ENCODE measurements at places on chromosomes 16 and 17.

DNA sequence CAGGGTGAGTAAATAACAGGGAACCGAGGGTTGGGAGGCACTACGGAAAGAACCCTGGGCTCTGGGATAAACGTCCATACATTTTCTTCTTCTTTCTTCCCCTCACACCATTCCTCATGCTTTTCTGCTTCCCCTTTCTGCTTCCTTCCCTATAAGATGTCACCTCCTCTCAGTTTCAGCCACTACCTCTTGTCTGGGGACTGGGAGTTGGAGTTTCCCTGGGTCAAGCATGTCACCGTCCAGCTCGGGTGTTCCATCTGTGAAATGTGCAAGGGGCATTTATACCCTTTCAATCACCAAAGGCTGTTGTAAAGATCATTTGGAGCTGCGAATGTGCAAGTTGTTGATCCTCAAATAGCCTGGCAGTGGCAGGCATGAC lies 17.5 kb upstream of the CCL22 start:
- DNase-seq: no peak

DNA sequence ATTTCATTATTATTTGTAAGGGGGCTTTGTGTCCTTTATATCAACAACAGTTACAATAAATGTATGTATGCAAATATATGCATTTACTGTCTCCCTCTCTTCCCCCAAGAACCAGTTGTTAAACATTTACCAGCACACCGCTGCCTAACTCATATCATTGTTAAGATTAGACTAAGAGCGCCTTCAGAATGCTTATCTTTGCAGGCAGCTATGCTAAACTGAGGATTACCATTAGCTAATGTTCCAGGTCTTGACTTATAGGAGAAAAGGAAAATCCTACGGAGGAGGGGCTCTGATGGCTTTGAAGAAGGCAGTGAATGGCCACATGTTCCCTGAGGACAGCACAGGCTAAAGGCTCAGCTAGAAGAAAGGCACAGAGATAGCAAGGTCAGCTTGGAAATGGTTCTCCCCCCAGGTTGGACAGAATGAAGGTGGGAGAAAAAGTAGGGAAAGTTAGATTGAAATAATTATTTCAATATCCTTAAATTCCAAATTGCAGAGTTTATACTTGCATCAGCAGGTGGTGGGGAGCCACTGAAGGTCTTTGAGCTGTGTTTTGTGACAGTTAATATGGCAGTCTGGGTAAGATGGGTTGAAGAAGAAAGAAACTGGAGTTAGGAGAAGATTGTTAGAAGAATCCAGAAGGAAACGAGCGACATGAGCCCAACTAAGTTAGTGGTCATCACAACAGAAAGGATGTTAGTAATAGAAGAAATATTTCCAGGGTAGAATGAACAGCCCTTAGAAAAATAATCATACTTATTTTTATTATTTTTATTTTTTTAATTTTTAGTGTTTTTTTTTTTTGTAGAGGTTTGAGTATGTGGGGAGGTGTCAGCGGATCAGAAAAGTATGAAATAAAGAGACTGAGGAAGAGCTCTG lies 87.0 kb upstream of the MAF start:
- DNase-seq: no peak

DNA sequence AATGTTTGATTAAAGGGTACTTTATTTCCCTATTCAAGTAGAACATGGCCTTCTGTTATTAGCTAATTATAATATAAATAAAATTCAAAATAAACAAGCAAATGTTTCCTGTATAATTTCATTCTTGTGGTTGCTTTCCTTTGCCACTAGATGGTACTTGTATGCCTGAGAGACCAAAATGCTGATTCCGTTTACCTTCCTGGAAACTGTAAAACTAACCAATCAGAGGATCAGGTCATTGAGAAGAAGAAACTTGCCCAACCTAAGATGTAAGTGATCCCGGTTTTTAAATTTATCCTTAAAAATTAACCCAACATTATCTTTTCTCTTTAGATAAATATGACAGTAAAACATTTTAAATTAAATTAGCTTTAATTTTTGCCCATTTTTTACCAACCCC lies 8.1 kb upstream of the ABCA5 start:
- DNase-seq: no peak

GRCh38 chr17:45584092-45585036 lies 93.8 kb upstream of the PLEKHM1 start:
- DNase-seq: no peak

- no peak for DNase-seq
Observed at GRCh38 chr16:47750371-47750770, 289.2 kb downstream of the PHKB start.

- DNase-seq: no peak
Observed at GRCh38 chr16:67531247-67531646, 2.6 kb downstream of the RIPOR1 start.

DNA sequence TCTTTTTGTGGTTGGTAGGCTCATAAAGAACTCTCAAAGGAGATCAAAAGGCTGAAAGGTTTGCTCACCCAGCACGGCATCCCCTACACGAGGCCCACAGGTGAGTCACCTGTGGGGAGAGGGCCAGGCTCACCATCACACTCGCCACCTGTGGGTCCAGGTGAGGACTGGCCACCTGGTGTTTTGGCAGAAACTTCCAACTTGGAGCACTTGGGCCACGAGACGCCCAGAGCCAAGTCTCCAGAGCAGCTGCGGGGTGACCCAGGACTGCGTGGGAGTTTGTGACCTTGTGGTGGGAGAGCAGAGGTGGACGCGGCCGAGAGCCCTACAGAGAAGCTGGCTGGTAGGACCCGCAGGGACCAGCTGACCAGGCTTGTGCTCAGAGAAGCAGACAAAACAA lies 11.1 kb downstream of the GNPTG start:
- DNase-seq: no peak

DNA sequence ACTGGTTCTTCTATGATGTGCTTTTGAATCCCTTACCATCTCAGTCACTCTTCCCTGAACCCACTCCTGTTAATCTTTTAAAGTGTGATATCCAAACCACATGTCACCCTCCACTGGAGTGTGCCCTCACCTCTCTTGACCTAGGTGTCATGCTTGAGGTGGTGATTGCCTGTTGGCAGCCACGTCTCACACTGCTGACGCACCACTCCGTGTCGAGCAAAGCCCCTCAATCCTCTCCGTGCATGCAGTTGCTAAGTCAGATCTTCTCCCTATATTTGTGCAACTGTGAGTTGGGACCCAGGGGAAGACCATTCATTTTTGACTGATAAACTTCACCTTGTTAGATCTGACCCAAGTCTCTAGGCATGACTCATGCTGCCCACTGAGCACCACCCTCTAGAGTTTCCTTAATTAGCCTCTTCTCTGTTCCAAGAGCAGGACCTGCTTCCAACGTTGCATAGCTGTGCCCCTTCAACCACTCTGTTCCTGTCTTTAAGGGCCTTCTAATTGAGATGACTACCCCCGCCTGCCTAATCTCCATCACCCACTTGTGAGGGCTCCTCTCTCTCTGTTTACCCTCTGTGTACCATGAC lies 2.7 kb downstream of the MYH13 start:
- DNase-seq: no peak

- no peak for DNase-seq
Observed at GRCh38 chr16:56336071-56336688, 89.2 kb downstream of the AMFR start.

GRCh38 chr17:68843522-68843921 lies 111.7 kb downstream of the ABCA8 start:
- no peak for DNase-seq

- no peak for DNase-seq
Observed at GRCh38 chr16:12317856-12318537, 341.5 kb downstream of the SNX29 start.

DNA sequence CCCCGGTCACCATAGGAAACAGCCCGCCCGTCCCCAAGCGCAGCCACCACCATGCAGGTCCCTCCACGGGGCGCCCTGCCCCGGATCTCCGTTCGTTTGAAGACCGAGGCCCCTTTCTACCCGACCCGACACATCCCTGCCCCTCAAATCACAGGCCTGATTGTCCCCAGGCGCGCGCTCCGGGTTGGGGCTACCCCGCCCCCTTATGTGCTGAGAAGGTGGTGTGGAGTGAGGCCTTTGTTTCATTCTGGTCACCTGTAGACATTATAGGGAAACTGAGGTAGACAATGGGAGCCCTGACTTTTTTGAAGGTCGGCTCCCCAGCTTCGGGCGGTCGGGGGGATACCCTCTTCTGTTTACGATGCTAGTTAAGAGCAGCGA lies 763 bp upstream of the ACTG1 start:
- DNase-seq: no peak

GRCh38 chr16:6545329-6545728 lies 787.3 kb upstream of the RBFOX1 start:
- DNase-seq: no peak

- no peak for DNase-seq
Observed at GRCh38 chr17:8776248-8776647, 17.9 kb upstream of the SPDYE4 start.

DNA sequence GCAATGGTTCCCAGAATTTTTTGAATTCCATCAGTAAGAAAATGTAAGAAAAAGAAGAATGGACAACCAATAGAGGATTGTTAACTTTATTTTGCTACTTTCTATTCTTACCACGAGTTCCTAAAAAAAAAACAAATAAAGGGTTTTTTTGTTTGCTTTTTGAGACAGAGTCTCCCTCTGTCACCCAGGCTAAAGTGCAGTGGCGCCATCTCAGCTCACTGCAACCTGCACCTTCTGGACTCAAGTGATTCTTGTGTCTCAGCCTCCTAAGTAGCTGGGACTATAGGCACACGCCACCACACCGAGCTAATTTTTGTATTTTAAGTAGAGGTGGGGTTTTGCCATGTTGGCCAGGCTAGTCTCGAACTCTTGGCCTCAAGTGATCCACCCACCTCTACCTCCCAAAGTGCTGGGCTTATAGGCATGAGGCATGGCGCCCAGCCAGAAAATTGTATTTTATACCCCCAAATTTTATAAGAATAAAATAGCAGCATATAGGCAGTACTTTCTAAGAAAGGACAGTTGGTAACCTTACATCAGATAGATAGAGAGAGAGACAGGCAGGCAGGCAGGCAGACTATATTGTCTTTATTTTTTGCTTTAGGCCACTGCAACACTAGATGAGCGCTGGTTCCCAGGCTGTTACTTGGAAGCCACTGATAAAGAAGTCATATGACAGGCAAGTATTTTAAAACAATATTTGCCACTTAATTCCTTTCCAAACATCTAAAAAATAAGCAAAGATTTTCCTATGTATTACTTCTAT lies 127.5 kb downstream of the VPS53 start:
- no peak for DNase-seq

- no peak for DNase-seq
Observed at GRCh38 chr17:78524870-78525510, 52.2 kb downstream of the DNAH17 start.

Measured in amniotic stem cell (primary cell).